ENCODE measurements at places on chromosomes 5 and 9.
A peak's percentile ranks its signal among the peaks of the same experiment; 100 is the strongest.

DNA sequence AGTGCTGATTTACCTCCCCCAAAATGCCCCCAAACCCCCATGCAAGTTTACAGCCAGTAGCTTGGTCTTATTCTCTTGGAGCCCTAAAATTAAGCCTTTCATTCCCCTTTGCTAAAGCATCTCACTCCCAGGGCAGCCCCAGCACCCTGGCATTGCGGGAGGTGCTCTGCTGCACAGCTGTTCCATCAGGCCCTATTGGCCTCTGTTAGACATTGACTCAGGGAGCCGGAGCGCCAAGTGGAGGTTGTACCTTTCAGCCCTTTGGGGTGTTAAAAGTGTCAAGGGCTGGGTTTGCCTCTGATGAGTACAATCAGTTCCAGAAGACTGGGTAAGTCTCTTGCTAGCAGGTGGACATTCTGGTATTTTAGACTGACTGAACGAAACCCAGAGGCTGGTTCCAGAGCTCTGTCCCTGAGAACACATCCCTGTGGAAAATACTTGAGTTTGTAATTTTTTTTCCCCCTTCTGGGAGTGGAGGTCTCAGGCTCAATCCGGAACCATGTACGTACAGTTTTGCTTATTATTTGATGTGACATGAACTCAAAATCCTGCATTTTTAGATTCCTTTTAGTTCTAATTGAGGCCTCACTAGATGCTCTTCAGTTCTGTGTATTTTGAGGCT, 102.4 kb downstream of the UBE2R2 start:
- no peak for DNase-seq

- DNase-seq, result no peak
Observed at GRCh38 chr5:136011414-136012001, 17.3 kb upstream of the TGFBI start.

DNA sequence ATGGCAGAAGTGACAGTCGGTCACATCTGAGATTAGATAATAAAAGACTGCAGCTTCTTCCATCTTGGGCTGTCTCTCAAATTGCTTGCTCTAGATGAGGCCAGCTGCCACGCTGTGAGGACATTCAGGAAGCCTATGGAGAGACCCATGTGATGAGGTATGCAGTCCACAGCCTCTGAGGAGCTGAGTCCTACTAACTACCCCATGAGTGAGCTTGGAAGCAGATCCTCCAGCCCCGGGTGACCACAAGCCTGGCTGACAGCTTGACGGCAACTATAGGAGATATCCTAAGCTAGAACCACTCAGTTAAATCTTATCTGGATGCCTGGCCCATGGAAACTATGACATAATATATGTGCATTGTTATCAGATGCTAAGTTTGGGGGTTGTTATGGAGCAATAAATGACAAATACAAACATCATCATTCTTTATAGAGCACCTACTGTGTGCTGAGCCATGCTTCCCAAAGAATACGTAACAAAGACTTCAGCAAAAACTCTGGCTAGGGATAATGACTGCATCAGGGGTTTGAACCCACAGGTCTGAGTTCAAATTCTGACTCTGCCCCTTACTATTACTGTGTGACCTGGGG, 26.7 kb downstream of the KCNV2 start:
- DNase-seq, result no peak

GRCh38 chr9:20988671-20989315, 42.6 kb downstream of the HACD4 start:
- no peak for DNase-seq

DNA sequence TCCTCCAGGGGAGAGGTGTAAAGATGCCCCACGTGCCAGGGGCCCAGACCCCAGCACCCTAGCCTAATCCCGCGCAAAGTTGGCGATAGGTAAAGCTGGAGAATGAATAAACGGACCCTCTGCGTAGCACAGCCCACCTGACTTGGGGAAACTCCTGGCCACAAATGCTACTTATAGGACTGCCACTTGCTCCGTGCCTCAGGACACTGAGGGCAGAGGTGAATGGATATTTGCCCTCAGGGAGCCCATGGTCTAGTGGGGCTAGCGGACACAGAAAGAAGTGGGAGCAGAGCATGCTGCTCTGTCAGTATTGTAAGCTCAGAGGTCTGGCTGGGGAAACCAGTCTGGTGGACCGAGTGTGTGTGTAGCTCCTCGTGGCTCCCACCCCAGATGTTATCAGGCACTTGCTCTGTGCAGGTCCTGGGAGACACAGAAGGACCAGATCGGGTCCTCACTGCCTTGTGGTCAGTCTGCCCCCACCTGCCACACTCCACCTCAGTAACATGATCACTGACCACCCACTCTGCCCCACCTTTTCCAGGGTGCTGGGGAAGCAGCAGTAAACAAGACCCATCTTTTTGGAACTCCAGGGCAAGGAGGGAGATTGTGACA, 841 bp downstream of the GRK6 start:
- no peak for DNase-seq

DNA sequence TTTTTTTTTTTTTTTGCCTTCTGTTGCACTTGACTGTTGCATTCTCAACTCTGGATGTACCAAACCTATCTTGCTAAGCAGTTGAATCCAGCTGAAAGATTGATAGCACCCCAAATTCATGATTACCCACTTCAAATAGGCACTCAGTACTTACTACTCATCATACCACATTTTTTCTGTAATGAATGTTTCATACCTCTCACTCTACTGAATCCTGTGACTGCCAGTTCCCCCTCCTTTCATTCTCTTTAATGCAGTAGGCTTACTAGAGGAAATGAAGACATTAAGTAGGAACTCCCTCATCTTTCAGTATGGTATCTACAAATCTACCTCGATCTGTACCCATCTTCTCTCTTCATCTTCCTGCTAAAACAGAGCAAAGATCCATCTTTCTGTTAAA, 6.8 kb downstream of the INVS start:
- no peak for DNase-seq

- no peak for DNase-seq
Observed at GRCh38 chr9:93169444-93169843, 14.5 kb upstream of the WNK2 start.

- DNase-seq, result peak; percentile 87
Observed at GRCh38 chr9:27572918-27573633, at the start of gene C9orf72. Gene C9orf72 (minus strand): TSS chr9:27573481. CDS start chr9:27567120, 6,361 bp downstream.

- no peak for DNase-seq
Observed at GRCh38 chr9:3751125-3751758, 225.4 kb upstream of the RFX3 start.

DNA sequence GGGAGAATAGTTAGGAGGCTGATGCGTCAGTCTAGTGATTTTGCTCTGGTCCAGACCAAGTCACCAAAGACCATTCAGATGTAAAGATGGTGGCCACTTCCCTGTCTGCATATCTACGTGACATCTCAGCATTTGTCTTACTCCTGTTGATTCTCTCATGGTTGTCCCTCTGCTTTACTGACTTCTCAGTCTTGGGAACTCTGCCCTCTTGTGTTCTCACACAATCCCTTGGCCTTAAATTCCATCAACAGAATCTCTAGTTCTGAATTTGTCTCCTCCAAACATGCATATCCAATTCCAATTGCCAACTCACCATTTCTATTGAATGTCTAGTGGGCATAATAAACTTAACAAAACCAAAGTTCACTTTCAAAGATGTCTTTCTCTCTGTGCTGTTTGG, 147.8 kb downstream of the SLC24A2 start:
- DNase-seq, result no peak

- DNase-seq, result peak; percentile 56
Observed at GRCh38 chr5:53069626-53070025, 39.9 kb downstream of the MOCS2 start.

DNA sequence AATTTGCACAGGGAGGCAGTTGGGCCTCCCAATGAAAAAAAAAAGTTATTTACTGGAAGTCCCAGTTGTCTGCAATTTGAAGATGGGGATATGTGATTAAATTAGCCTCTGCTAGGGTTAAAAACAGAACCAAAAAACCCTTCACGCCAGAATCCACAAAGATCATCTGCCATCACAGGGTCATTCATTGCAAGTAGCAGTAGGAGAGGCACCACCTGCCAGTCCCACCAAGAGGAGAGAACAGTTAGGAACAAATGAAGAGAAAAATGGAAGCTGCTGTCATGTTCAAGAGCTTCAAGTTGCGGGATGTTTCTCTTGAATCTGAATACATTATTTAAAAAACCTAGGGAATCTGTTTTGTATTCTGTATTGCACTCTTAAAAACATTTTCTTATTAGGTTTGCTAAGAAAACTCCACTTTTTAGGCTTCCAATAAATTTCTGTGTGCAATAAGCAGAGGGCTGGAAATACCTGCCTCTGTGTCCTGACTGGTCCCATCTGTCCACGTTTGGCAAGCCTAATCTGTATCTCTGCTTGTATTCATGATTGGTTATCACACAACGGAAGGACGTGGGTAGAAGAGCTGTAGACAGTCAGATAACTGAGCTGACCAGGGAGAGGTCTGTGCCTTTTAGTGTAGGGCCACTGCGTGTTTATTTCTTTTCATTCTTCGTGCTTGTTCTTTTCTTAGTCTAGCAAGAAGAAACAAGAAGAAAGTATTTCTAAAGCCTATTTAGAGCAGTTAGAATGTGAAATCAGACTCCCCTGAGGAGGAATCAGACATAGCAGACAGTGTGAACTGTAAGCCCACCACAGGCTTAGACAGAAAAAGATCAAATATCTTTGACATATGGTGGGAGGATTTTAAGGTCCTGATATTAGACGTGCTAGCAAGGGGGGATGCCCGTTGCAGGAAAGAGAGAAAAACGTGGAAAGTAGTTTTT, 630.6 kb upstream of the SEMA6A start:
- DNase-seq, result no peak

DNA sequence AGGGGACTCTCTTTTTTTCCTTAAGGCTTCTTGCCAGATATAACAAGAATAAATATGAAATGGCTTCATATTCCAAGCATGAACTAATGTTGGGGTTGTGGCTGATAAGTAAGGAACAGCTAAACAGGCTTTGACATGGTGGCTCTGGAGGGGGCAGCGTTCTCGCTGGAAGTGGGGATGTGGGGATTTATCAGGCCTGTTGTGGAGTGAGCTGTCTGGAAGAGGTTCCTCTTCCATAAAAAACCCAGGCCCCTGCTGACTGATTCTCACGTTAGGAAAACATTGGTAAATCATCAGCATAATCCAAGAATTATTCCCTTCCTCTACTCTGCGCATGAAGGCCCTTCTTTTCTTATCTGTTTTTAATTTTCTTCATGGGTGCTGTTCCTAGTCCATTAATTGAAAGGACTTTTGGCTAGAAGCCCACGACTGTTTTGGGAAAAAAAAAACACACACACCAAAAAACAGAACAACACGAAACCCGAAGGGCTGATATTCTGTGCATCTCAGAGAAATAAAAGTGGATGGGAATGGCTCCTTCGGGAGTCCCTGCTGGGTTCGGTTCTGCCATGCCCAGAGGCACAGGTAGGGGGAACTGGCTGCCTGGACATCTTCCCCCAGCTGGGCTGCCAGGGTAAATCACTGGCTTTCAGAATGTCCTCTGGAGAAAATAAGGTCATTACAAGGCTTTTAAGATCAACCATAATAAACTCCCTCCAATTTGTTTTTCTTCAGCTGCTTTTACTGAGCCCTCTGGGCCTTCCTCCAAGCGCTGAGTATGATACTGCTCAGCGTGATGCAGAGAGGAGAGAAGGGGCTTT, 297.0 kb downstream of the SLIT3 start:
- DNase-seq, result no peak

GRCh38 chr5:16561660-16562059, 55.1 kb downstream of the RETREG1 start:
- no peak for DNase-seq

DNA sequence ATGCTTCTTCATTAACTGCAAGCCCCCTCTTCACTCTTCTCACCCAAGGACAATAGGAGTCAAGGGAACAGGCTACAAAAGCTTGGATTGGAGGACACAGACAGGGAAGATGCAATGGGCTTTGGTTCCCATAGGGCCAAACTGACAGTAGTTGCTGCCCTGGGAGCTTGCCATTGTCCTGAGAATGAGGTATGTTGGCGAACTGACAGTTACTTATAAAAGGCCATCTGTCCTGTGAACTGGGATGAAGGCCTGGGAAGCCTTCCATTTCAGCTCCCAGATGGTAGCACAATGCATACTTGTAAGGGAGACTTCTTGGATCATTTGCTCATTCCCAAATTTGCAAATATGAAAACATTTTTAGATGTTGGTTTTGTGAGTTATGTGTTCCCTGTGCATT, 88.9 kb downstream of the SNCAIP start:
- no peak for DNase-seq

DNA sequence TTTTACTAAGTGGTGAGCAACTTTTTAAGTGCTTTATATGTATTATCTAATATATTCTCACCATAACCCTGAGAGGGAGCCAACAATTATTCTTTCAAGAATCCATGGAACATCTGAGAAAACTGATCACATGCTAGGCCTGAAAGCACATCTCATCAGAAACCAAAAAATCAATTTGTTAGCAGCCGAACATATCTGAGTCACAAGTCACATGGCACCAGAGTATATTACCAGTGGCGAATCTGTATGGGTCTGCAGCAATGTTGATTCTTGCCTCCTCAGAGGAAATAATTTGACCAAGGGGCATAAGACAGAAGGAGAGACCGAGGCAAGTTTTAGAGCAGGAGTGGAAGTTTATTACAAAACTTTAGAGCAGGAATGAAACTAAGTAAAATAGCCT, 25.3 kb upstream of the SIL1 start:
- DNase-seq, result no peak

DNA sequence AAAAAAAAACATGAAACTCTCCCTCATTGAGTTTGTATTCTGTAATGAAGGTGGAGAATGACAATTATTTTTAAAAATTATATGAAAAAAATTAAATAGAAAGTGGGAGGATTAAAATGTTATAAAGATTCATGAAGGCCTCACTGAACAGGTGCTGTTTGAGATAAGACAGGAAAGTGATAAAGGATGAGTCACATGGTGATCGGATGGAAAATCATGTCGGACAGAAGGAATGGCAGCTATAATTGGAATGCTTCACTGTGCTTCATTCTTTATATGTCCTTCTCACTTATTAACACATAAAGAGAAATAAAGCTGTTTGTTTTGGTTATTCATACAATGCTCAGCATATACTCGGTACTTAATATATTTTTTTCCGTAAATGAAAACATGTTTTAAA, 464.5 kb upstream of the RGMB start:
- DNase-seq, result no peak

DNA sequence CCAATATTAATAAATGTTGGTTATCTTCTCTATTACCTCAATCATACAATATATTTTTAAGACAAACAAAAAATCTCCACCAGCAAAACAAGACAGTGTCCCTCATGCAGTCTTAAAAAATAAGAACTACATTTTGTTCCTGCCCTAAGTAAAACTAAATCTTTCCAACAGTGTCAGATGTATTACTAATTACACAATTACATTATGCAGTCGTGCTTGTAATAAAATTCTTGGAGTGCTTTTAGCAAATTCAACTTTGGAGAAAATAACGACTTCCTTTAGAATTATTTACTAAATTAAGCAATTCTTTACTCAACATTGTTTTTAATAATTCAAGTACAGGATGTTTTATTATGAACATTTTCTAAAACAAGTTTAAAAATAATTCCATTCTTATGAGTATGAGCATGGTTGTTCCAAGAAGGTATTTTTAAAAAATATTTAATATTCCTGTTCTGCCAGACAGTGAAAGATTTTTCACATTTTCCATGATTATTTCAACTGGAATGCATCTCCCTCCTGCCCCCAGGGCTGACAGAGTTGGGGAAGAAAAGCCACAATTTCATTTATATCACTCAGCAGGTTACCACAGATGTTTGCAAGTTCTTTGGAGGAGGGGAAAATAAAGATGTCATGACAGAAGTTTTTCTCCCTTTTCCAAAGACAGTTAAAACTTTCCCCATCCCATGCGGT, 137.9 kb downstream of the FAM114A2 start:
- no peak for DNase-seq

GRCh38 chr5:127471211-127471610, 46.2 kb upstream of the PRRC1 start:
- DNase-seq, result no peak

GRCh38 chr9:98944057-98944733, 488 bp downstream of the COL15A1 start:
- DNase-seq, result no peak
